ENCODE measurements at places on chromosomes 1 and 21.

DNA sequence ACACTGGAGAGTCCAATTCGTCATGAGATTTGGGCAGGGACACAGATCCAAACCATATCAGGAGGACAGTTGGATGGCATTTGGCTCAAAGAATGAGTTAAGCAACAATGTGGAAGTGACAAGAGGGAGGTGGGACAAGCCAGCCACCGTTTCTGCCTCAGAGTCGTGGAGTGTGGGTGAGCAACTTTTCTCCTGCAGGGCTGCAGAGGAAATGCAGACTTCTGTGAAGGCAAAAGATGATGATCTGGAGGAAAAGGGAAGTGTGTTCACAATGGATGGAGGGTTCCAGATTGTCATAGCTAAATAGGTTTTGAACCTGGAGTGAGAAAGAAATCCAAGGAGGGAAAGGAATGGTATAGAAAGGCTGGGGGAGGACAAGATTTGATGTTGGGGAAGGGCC lies 16.4 kb upstream of the KANK4 start:
- peak; percentile 29 for DNase-seq

DNA sequence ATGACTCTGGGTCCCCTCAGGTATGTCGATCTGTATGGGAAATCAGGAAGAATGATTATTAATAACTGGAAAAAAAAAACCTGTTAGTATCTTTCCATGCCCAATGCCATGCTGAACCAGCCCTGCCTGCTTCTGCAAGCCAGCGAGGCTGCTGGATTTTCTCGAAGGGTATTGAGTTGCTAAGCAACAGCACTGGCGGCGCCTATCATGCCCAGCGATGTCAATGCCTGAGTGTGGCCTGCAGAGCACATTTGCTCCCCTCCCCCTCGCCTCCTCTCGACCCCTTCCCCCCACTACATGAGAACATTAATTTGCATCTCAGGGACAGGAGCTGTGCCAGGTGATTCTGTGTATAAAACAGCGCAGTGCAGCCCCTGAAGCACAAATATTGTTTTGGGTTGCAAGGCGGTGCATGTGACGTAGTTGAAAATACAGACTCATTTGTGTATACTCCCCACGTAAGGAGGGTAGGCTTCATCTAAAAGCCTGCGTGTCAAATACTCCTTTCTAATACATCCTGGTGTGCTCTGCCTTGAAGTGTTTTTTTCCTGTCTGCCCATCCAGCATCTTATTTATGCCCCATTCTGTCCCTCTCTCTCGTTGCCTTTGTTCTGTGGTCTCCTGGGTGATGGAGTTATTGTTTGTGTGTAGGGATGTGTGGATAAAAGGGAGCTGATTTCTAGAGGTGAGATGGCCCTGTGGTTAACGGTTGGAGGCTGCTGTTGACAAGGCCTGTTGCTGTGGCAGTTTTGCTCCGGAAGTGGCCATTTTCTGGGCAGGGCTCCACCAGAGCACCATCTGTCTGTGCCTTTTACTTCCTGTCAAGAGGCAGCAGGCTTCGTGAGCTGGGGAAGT lies 32.7 kb upstream of the ATP5PO start:
- peak; percentile 88 for DNase-seq

DNA sequence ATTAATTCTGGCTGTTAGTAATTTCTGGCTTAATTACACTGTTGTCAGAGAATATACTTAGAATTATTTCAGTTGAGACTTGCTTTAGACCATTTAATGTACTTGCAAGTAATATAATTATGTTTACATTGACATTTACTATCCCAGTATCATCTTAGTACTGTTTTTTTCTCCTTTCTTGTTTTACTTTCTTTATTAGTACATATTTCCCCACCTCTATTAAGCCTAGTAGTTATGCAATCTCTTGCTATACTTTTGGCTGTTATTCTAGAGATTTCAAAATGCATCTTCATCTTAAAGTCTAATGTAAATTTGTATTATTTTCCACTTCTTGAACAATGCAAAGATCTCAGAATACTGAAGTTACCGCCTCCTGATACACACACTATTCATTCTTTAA lies 24.4 kb downstream of the BRWD1 start:
- no peak for DNase-seq

- DNase-seq: no peak
Measured at GRCh38 chr1:3015269-3015635, 6.0 kb upstream of the ACTRT2 start.

DNA sequence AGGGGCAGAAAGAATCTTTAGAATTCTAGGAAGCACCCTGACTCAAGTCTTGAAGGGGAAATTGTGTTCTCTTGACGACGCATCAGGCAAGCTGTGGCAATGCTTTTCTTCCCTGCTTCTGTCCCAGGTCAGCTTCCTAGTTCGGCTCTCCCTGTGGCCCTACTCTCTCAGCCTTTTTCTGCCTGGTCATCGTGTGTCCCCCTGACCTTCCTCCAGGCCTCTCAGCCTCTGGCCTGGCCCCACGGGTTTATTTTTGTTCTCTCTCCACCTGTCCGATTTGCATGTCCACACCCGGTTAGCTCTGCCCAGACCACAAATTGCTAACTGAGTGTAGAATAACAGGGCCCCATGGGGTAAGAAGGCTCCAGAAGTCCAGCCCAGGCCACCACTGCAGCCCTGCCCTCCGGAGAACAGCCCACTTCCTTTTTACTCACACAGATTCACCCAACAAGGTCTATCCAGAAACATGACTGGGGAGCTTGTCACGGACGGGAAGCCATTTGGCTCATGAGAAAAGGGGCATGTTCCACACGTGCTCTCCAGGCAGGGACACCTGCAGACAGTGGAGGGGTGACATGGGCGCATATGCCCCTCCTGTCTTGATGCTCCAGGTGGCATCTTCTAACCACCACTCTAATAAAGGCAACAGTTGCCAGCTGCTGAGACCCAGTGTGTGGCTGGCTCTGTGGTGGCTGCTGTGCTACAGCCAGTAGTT lies 9.8 kb downstream of the KCNN3 start:
- DNase-seq: no peak

DNA sequence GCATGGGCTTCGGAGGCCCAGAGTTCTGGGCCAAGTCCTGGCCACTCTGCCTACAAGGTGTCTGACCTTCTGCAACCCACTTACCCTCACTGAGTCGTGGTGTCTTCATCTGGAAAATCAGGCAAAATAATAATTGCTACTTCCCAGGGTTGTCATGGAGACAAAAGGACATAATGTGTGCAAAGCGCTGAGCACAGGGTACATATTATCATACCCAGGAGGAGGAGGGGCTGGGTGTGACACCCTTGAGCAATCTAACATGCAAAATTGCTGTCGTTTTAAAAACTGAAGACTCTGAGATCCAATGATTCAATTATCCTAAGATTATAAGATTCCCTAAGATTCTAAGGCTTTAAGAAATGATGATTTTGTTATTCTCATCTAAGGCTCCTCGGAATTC lies 459.5 kb downstream of the PTPRU start:
- DNase-seq: no peak

DNA sequence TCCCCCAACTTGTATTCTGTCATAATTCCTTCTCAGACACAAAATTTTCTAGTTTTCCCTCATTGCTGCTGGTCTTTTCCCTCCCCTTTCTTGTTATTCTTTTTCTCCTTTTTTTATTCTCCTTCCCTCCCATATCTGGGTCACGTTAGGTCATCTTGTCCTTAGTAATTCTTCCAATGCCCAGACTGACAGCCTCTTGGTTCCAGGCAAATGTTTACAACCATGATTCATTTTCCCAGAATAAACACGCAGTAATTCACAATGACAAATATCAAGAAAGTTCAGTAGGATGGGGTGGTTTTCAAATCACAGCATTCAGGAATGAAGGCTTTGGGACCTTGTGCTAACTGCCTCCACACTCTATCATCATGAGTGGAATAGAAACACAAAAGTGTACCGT lies 25.2 kb downstream of the NHLH2 start:
- DNase-seq: peak; percentile 2
